Activated CD8-positive, alpha-beta memory T cell treated with anti-CD3 and anti-CD28 coated beads for 48 hours (primary cell): ENCODE measurements at places on chromosomes 3 and 15.

DNA sequence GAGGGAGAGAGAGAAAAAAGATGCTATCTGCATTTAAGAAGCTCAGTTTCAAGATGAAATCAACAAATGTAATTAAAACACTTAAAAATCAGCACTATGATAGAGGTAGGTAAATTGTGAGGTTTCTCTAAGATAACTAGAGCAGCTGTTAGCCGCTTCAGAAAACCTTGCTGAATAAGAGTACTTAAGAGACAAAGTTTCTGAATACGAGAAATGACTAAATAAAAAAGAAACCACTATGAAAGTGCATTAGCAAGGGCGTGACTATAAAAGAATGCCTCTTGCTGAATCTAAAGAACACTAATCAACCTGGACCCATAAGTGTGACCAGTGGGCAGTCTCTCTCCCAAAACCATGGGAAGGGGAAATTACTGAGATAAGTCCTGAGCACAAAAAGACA, 41.8 kb downstream of the IQCB1 start:
- no peak for DNase-seq

GRCh38 chr3:7565574-7565973, 704.7 kb downstream of the GRM7 start:
- no peak for DNase-seq

DNA sequence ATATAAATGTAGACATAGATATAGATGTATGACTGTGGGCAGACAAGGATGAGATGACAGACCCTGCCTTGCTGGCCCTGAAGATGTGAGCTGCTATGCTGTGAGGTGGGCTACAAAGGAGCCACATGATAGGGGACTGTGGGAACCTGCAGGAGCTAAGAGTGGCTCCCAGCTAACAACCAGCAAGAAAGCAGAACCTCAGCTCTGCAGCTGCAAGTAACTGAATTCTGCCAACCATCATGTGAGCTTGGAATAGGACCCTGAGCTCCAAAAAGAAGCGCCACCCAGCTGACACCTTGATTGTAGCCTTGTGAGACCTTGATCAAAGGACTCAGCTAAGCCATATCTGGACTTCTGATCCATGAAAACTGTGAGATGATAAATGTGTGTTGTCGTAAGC, 123.3 kb upstream of the GRM7 start:
- DNase-seq = no peak

GRCh38 chr3:62562017-62562416, 188.7 kb upstream of the FEZF2 start:
- DNase-seq = no peak

- no peak for DNase-seq
Measured at GRCh38 chr3:119401503-119402440, 61.6 kb downstream of the TMEM39A start.

DNA sequence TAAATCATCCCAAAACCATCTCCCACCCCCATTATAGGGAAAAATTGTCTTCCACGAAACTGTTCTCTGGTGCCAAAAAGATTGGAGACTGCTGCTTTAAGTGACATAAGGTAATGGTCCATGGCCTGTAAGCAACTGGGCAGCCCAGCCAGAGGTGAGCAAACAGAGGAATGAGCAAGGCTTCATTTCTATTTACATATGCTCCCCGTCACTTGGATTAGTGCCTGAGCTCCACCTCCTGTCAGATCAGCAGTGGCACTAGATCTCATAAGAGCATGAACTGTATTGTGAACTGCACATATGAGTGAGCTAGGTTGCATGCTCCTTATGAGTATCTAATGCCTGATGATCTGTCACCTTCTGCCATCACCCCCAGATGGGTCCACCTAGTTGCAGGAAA, 1159.8 kb upstream of the ALCAM start:
- no peak for DNase-seq

DNA sequence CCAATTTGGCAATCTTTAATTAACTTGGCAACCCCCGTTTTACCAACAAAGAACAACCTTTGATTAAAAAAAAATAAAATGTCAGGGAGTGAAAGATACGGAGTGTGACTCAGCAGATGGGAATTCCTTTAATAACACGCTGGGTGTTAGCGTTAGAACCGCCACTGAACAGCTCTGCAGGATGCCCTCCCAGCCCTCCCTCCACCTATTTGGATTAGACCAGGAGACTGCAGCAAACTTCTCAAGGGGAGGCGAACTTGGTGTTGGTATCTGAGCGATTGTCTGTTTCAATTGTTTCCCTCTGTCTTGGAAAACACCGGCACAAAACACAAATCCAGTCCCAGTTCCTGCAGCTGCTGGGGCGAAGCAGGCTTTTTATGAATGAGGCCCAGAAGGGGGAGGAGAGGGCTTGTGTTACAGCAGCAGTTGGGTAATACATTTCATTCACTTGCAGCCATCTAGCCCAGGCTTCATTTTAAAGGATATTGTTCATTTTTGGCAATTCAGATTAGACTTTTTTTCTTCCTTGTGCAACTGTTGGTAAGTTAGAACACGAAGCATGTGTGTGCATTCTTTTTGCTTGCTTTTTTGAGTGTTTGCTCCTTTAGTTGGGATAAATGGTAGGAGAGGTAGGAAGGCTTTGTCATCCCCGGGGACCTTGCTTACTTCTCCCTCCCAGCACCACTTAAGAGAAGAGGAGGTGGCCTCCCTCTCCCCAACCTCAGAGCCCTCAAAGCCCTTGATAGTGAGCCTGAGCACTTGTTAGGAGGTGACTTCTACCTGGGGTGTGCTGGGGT, 152.3 kb downstream of the IGF1R start:
- no peak for DNase-seq

DNA sequence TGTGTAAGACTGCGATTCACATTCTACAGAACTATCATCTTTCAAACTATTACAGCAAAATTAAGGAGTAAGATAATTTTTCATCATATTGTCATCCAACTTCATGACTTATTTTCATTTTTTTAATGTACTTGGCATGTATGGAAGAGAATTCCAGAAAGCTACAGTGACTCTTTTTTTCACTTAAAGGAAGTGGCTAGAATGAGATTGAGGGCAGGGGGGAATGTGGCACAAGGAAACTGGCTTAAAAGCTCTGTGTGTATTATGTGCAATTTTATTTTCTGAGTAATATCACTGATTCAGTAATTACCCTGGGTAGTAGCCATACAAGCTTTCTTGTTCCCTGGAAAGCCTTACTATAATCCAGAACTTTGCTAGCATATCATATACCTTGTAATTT, 94.6 kb downstream of the FILIP1L start:
- DNase-seq = no peak

- no peak for DNase-seq
Measured at GRCh38 chr3:111282024-111282423, 210.4 kb downstream of the NECTIN3 start.

DNA sequence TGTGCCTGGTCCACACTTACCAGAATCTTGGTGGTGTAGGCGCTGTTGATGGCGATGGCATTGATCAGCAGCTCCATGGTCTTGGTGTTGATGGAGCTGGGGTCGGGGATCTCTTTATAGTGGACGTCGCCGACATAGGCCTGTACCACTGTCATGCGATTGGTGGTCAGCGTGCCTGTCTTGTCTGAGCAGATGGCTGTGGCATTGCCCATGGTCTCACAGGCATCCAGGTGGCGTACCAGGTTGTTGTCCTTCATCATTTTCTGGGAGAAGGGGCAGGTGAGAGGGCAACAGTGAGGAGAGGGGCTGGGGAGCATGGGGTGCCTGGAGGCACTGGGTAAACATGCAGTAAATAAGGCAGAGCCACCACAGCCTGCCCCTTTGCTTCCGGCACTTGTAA, 50.9 kb upstream of the SEC13 start:
- DNase-seq = no peak

- no peak for DNase-seq
Measured at GRCh38 chr15:40957041-40957555, 3.8 kb downstream of the CHAC1 start.

- DNase-seq = no peak
Measured at GRCh38 chr15:80588801-80589200, 106.3 kb upstream of the ABHD17C start.

GRCh38 chr3:42028474-42028873, 62.7 kb upstream of the TRAK1 start:
- DNase-seq = no peak

DNA sequence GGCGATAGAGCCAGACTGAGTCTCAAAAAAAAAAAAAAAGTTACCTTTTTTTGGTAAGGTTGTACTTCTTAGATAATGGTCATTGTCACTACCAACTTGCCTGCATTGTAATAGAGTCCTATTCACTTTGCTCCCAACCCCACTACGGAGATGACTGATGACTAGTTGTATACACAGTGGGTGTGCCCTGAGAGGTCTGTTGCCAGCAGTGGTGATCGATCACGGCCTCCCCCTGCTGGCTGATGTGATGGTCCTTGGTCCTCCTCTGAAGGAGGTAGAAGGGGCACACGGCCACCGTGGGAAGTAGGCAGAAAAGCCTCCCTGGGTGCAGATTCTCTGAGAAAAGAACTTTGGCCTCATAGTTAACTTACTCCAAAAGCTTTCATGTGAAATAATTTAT, 10.7 kb downstream of the GCNT3 start:
- DNase-seq = peak; percentile 11

GRCh38 chr3:16658004-16658924, 53.0 kb upstream of the DAZL start:
- DNase-seq = no peak

GRCh38 chr15:87604857-87605446, 651.6 kb downstream of the NTRK3 start:
- no peak for DNase-seq

- no peak for DNase-seq
Measured at GRCh38 chr3:189138901-189139610, 32.7 kb upstream of the TPRG1 start.

GRCh38 chr3:68485051-68485450, 447.3 kb downstream of the TAFA4 start:
- no peak for DNase-seq

- no peak for DNase-seq
Measured at GRCh38 chr3:65685621-65686235, 353.0 kb downstream of the MAGI1 start.

DNA sequence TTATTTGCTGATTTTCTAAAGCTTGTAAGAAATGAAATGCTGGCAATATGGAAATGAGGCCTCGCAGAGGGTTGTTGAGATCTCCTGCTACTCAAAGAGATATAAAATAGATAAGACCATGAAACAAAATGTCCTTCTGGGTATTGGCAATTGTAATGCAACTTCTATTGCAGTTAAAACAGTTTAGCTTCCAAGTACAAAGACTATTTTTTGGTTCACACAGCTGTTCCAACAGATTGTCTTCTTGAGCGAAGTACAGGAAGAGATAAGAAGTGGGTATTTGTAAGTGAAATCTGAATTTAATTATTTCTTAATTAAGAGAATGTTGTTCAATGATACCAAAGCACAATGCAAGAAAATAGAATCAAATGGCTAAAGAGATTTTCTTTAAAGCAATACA, 801.5 kb upstream of the GBE1 start:
- no peak for DNase-seq

DNA sequence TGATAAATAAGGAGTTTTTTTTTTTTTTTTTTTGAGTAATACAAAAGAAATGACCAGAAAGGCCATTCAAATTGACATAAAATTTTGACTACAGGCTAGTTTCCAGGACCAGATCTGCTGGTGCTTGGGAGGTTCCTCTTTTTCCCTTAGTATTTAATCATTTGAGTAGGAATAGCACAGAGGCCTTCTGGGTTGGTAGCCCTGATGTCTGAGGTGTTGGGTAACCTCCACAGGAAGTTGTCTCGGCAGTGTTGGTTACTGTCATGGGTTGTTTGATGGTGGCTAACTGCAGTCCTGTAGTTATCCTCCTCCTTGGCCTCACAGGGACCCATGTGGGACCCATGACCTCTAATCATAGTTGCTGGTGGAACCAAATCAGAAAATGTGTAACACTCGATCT, 91.1 kb downstream of the USP13 start:
- DNase-seq = no peak

GRCh38 chr3:150128126-150128525, 157.4 kb upstream of the PFN2 start:
- no peak for DNase-seq

GRCh38 chr15:35168464-35168863, 83.4 kb upstream of the NANOGP8 start:
- no peak for DNase-seq

DNA sequence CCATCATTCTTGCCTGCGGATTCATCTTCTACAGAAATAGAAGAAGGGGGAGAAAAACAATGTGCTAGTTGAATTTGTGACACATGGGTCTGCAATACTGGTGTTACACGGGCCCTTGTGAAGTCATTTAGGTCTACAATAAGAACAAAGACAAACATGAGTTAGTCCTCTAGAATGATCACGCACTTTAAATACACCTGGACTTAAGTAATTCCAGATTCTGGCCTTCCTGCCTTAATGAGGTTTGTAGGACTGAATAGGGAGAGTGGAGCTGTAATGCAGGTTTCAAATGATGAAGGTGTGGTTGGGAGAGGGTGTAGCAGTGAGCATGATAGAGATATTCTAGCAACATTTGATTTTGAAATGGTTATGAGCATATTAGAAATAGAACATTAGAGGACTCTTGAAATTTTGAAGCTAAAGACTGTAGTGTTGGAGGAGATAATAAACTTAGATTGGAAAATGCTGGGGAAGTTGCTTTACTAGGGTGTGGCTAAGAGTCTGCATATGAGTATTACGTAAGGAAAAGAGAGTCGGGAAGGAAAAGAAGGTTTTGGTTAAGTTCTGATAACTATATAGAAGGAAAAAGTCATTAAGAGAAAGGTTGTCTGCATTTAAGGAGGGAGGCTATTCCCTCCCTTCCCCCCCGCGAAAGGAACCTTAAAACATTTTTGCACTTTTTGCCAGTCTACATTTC, 606 bp downstream of the EIF2A start:
- no peak for DNase-seq

GRCh38 chr15:62760538-62760937, 282.0 kb upstream of the TPM1 start:
- no peak for DNase-seq

GRCh38 chr3:114442246-114442645, 148.4 kb downstream of the TIGIT start:
- no peak for DNase-seq

DNA sequence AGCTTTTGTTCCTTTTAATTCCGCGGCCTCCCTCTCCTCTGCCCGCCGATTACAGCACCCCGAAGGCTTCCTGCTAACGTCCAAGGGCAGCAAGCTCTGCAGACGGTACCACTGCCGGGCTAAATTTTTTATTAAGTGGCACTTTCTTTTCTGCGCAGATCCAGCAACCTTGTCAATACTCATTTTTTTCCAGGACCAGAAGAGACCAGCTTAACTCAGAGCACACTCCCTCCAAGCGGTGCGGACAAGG, 542 bp upstream of the MEIS2 start:
- no peak for DNase-seq

DNA sequence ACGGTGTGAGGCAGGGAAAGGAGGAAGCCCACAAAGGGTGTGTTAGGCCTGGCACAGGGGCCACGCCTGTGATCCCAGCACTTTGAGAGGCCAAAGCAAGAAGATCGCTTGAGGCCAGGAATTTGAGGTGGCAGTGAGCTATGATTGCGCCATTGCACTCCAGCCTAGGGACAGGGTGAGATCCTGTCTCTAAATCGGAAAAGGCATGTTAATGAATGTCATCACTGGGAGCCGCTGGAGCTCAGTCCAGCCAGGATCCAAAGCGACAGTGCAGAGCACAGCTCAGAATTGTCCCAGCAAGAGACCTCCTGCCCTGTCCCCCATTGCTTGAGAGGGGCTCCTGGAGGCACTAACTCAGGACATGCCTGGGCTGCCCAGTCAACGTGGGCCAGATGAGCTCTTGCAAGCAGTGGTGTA, 15.0 kb upstream of the FBLN2 start:
- DNase-seq = no peak
